ENCODE measurements at places on chromosomes 13 and 19. TPM values are rescaled to one million over a fixed set of nuclear protein-coding genes. Genes with fewer than 3 reads are reported as not detected.

DNA sequence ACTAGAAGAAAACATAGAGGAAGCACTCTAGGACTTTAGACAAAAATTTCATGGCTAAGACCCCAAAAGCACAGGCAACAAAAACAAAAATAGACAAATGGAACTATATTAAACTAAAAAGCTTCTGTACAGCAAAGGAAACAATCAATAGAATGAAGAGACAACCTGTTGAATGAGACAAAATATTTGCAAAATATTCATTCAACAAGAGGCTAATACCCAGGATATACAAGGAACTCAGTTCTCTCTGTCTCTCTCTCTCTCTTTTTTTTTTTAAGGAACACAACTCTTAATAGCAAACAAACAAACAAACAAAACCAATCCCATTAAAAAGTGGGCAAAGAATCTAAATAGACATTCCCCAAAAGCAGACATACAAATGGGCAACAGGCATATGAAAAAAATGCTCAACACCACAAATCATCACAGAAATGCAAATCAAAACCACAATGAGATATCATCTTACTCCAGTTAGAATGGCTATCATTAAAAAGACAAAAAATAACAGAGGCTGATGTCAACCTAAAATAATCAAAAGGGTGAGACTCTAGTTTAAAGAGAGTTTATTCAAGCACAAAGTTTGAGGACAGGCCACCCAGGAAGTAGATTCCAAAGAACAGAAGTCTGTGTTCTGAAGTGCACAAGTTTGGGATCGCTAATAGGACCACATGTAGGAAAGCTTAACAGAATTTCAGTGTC is 27.1 kb upstream of the SLC7A9 start:
- no peak for DNase-seq

GRCh38 chr13:111371720-111372119 is 51.3 kb downstream of the TEX29 start:
- no peak for DNase-seq

DNA sequence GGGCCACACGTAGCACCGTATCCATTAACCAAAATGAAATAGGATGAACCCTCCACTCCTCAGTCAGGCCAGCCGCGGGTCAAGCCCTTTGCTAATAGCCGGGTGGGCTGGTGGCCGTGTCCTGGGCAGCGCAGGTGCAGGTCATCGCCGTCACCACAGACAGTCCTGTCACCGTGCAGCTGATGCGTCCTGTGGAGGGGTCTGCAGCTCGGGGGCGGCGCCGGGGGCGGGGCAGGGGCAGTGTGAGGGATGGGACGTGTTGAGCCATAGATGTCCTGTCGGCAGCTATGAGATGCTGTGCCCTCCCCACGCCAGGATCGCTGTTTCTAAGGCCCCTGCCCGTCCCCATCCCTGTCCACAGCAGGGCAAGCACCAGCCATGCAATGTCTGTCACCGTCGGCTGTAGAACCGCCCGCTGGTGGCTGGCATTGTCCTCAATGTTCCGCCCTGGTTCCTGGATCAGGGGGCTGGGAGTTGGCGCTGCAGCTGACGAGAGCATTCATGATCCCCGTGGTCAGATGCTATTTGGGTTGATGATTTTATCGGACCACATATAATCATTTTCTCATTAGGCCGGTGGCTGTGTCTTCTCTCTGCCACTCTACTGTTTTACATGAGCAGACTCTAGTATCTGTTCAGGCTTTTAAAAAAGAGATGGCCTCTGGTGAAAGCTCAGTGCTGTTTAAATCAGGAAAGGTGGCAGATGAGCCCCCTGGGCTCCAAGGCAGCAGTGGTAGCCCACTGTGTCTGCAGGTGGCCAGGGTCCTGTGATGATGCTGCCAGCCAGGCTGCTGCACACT is 126.1 kb downstream of the KDM4B start:
- DNase-seq, result no peak

DNA sequence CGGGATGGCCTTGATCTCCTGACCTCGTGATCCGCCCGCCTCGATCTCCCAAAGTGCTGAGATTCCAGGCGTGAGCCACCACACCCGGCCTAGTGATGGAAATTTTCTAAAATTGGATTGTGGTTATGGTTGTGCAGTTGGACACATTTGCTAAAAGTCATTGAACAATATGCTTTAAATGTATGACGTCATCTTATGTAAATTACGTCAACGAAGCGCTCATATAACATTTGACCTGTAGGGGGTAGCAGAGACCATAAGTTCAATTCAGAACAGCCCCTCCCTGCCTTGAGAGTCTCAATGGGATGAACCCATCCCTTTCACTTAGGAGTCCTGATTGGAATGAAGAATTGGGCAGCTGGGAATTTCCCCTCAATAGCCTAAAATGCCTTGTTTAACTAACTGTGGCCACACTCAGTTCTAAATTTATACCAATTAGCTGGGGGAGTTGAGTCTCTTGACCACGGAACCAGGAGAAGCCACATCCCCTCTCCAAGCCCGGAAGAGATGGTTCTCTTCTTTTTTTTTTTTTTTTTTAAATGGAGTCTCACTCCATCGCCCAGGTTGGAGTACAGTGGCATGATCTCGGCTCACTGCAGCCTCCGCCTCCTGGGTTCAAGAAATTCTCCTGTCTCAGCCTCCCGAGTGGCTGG is 15.2 kb upstream of the TLE6 start:
- DNase-seq, result no peak

GRCh38 chr13:40060296-40061007 is 405.0 kb downstream of the COG6 start:
- DNase-seq, result no peak

Gene CCL25
- not detected for total RNA-seq
